ENCODE measurements at places on chromosomes 16 and 17. TPM values are rescaled to one million over a fixed set of nuclear protein-coding genes. Genes with fewer than 3 reads are reported as not detected.

- DNase-seq = no peak
These were observed 1944.9 kb downstream of the TP53TG3F start for GRCh38 chr16:35404273-35404672.

DNA sequence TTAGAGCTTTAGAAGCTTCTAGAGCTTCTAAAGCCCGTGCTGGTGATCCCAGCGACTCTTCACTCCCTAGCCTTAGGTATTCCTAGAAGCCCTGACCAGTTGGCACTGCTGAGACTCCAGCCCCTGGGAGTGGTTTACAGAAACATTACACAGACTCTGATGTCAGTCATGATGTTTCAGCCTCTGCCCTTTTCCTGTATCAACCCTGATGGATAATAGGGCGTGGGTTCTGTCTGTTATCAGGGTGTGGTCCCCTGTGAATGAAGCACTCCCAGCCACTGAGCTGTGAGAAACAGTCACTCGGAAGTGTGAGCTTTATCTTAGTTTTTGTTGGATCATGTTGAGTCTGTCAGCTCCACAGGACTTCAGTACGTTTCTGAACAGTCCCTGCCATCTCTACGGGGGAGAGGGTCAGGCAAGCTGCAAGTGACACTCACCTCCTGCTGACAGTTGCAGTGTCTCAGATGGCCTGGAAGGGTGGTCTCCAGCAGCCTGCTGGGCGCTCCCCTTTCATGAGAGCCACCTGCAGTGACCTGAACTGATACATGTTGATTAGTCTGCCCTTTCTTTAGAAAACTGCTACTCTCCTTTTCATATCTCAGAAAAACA, 12.8 kb downstream of the GOSR2 start:
- no peak for DNase-seq

DNA sequence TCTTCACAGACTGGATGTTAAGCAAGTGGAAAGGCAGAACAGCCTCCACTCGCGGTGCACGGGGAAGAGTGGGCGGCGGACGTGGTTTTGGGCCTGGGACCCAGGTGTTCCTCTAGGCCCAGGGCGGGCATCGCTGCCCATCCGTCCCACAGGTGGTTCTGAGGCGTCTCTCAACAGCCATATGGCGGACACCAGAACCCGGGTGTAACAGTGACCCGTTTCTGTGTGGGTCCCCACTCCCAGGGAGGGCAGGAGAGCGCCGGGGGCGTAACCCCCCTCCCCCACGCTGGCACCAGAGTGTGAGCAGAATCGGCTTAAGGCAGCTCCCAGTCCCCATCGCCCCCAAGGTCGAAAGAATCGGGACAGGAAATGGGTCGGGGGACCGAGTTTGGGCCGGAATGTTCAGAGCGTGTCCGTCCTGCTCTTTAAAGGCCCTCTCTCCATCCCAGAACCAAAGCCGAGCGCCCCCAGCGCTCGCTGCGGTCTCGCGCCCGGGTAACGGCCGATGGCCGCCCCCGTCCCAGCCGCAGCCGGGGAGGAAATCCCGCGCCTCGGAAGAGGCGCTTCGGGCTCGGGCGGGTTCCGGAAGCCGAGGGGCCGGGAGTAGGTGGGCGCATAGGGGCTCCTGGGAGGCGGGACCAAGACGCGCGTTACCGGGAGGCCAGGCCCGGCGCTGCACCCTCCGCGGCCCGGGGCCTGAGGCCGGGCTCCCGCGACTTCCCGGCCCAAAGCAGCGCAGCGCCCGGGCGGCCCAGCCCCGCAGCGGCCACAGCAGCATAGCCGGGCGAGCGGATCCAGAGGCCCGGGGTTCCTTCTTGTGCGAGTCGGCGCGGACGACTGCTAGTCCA, at the start of gene TK2:
Gene TK2 (minus strand): TSS at position 839 of the 848 bp plus-strand sequence. CDS start 61 bp downstream, at position 778.
- DNase-seq = peak; percentile 52

DNA sequence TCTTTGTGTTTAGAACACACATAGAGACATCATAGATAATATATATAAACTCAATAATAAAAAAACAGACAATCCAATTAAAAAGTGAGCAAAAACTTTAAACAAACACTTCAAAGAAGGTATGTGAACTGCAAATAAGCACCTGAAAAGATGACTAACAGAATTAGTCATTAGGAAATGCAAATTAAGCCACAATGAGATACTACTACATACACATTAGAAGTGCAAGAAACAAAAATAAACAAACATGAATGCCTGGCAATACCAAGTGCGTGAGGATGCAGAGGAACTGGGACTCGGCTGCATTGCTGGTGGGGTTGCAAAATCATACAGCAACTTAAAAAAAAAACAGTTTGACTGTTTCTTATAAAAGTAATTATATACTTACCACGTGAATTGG, 799.0 kb downstream of the KCNJ2 start:
- DNase-seq = no peak

GRCh38 chr17:4467287-4467686, 31.4 kb upstream of the SPNS2 start:
- DNase-seq = no peak

DNA sequence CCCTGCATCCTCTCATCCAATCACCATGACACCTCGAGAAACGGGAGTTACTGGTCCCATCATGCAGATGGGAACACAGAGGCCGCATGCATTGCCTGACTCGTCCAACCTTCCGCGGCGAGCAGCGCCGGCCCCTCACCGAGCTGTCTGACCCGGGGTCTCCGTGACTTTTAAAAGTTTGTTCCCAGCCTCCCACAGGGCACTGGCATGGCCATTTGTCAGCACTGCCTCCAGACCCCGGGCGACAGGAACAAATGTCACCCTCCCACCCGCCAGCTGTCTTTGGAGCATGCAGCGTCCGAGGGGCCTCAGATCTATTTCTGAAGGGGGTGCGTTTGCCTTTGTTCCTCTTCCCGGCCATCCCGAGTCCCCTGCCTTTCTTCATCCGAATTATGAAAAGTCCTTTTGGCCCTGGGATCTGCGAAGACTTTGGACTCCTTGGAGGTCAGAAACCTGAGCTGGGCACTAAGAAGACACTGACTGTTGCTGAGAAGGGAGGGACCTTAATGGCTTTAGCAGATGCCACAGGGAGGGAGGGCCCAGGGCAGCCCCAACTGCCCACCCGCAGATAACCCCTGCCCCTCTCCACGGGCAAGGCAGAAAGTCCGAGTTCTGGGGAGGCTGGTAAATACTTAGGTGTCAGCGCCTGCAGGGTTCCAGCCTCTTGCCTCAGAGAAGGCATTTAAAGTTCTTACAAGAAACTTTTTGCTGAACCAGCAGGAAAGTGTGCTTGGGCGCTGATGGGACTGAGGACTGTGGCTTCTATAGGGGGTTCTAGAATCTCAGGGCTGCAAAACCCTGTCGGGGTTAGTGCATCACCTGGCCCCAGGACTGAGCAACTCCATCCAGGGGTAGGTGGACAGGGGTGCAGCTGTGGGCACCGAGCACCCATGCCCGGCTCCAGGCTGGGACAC, 348.1 kb downstream of the FOXL1 start:
- no peak for DNase-seq

DNA sequence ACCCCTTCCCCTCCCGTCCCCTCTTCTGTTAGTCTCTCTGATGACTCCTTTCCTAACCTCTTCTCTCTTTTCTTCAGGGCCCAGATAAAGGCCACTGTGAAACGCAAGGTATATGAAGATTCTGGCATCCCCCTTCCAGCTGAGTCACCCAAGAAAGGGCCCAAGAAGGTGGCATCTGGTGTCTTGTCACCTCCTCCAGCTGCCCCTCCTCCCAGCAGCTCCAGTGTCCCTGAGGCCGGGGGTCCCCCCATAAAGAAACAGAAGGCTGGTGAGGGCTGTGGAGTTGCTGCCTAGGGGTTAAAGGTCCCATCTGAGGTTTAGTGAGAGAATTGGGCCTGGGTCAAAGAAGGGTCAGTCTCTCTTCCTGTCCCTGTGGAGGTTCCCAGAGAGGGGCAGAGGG, 4.0 kb downstream of the RNASEK start:
- DNase-seq = no peak

DNA sequence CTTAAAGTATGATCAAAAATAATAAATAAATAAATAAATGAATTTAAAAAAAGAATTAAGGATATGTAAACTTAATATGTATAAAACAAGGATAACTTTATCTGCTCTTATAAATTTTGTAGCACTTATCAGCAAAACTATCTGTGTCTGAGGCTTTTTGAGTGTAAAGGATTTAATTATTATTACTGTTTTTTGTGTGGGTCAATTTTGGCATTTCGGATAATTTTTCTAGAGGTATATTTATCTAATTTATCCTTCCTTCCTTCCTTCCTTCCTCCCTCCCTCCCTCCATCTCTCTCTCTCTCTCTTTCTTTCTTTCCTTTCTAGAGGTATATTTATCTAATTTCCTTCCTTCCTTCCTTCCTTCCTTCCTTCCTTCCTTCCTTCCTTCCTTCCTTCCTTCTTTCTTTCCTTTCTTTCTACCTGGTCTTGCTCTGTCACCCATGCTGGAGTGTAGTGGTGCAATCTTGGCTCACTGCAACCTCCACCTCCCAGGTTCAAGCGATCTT, 120.8 kb downstream of the ABCA8 start:
- DNase-seq = no peak

DNA sequence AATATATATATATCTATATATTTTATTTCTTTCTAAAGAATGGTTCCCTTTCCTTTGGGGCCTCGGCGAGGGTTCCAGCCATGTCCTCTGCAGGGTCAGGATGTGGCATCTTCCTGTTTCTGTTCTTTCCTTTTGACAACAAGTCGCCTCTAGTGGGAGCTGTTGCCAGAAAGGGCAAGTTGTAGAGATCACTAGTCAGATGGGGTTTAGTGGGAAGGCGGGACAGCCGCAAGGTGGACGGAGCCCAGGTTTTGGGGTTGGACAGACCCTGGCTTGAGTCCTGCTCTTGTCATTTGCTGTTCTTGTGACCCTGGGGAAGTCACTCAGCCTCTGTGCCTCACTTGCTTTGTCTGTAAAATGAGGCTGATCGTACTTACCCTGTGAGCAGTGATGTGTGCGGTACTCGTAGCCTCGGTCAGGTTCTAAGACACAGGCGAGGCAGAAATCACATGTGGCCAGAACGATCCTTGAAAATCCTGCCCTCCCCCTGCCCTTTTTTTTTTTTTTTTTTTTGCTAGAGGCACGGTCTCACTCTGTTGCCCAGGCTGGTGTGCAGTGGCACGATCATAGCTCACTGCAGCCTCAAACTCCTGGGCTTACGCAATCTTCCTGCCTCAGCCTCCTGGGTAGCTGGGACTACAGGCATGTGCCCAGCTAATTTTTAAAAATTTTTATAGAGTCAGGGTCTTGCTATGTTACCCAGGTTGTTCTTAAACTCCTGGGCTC, 80.1 kb downstream of the ABCC6 start:
- peak; percentile 3 for DNase-seq

GRCh38 chr16:30947859-30948666, 805 bp upstream of the ORAI3 start:
- DNase-seq = no peak

- peak; percentile 19 for DNase-seq
These were observed 749 bp downstream of the GRIN2A start for GRCh38 chr16:10181196-10182162.

GRCh38 chr16:13441675-13442074, 478.3 kb upstream of the ERCC4 start:
- DNase-seq = no peak

- no peak for DNase-seq
These were observed 34.4 kb upstream of the MNT start for GRCh38 chr17:2435181-2435741.

GRCh38 chr17:3573246-3574100, 15.9 kb upstream of the TRPV3 start:
- no peak for DNase-seq

DNA sequence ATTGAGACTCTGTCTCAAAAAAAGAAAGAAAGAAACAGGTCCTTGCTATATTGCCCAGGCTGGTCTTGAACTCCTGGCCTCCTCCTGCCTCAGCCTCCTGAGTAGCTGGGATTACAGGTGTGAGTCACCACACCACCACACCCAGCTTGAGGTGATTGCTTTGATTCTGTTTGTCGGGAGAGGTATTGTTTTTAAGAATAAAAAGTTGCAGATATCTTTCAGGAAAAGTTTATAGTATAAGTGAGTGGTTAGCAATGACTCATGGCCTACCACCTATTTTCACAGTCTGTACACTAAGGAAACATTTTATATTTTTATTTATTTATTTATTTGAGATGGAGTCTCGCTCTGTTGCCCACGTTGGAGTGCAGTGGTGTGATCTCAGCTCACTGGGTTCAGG, 45.0 kb downstream of the RHOT1 start:
- DNase-seq = no peak

GRCh38 chr16:87054856-87055255, 262.3 kb downstream of the C16orf95 start:
- no peak for DNase-seq

GRCh38 chr16:23249830-23250229, 52.3 kb upstream of the SCNN1B start:
- no peak for DNase-seq

GRCh38 chr16:35730251-35730650, 2270.8 kb downstream of the TP53TG3F start:
- DNase-seq = no peak

DNA sequence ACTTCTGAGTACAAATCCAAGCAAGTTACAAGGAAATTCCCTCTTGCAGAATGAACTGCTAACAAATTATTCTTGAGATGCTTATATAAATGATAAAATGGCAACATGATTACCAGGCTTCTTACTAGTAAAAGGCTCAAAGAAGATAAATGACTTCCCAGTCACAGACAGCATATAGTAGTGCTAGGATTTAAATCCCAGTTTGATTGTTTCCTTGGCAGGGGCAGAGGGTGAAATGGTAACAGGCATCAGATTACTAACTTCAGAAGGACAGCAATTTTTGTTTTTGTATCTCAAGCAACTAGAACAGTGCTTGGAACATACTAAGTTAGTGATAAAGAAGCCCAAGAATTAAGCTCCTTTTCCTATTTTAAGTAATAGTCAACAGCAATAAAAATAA, 102.8 kb downstream of the SSH2 start:
- DNase-seq = no peak

DNA sequence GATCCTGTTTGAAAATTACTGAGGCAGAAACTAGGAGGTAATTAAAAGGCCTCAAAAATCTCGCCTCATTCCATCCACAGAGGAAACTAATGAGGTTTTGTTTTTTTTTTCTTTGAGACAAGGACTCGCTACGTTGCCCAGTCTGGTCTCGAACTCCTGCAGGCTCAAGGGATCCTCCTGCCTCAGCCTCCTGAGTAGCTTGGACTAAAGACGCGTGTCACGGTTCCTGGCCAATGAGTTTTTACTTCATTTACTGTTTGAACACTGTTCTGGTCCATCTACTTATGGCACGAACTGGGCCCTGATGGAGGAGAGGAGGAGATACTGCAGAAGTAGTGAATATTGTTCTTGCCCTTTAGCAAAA, 600 bp upstream of the BLTP2 start:
- DNase-seq = no peak

NSRP1 gene
- total RNA-seq = 32.4 TPM

HELZ gene
- total RNA-seq = 70.4 TPM

ITGB4 gene
- total RNA-seq = 2.7 TPM

SLC52A1 gene
- total RNA-seq = 0.23 TPM

MARCHF10 gene
- total RNA-seq = not detected

GAST gene
- not detected for total RNA-seq

CA5A gene
- 0.13 TPM for total RNA-seq

HOXB8 gene
- total RNA-seq = not detected

KRT20 gene
- not detected for total RNA-seq

YBX2 gene
- total RNA-seq = not detected

SBK1 gene
- total RNA-seq = 0.80 TPM

RNF157 gene
- total RNA-seq = 51.7 TPM

NOD2 gene
- 7.3 TPM for total RNA-seq

GP1BA gene
- total RNA-seq = not detected
